NCI-H1436 treated with DMSO at 0.1 percent for 48 hours (cell line): ENCODE measurements at places on chromosomes 1 and 21.

GRCh38 chr1:86811142-86811924 is 102.6 kb downstream of the SELENOF start:
- DNase-seq: no peak

GRCh38 chr1:21278208-21278859 is 11.9 kb downstream of the ECE1 start:
- no peak for DNase-seq

DNA sequence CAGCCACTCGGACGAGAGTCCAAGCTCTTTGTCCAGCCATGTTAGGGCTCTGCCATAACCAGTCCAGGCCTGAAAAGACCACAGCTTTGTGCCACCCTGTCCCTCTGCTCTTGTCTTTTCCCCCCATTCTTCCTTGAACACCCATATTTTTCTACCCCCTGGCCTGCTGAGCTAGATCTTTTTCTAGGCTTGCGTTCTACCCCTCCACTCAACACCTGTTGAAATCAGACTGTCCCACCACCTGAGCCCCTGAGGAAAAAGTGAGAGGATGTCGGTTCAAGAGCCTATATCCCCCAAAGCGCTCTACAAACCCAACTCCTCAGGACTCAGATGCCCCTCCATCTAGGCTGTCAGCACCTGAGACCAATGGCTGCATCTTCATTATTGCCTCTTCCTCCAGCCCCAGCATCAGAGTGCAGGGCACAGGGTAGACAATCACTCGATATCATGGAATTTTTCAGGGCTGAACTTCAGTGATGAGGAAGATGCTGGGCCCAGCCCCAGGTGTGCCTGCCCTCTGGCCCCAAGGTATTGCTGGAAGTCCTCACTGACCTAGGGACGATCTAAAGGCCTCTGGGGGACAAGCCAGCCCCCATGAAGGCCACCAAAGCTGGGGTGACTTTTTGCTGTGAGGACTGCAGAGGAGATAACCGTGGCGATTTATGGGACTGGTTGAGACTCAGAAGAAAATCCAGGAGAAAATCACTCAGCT is 75.3 kb downstream of the CD247 start:
- DNase-seq: no peak

DNA sequence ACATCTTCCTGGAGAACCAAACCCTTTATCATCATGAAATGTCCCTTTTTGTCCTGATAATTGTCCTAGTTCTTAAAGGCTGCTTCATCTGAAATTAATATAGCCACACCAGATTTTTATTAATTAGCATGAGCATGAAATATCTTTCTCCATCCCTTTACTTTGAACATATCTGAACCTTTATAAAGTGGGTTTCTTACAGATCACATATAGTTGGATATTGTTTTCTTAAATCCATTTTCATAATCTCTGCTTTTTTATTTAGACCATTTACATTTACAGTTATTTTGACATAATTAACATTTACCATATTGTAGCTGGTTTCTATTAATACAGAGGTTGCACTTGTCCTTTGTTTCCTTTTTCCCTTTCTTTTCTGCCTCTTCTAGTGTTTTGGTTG is 17.2 kb downstream of the SHCBP1L start:
- DNase-seq: no peak

DNA sequence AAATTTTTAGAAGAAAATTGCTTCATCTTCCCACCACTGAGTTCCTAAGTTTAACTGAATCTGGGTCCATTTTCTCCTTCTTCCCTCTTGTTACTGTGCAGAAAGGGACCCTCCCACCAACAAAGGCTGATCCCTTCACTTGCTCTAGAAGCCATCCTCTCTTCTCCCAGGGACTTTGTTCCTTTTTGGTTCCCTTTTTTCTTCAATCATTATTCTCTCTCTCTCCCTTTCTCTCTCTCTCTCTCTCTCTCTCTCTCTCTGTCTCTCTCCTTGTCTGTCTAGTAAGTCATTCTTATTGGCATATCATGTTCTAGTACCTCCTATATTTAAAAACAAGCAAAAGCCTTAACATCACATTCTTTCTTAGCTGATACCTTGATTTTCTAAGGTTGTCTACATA is 31.7 kb upstream of the GADD45A start:
- DNase-seq: no peak

DNA sequence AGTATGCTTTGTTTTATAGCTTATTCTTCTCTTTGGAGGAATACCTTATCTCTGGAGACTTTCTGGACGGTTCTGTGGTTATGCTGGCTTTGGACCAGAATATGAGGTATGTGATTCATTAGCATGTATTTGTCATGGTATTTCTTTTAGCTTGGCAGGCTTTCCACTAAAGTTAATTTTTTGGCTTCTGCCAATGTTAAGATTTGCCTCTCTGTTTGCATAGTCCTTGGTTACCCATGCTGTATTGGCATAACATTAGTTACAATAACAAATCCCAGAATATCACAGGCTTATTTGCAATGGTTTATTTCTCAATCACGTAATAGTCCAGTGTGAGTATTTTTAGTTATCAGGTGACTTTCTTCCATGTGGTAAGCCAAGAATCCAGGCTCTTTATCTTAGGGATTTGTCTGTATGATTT is 9.7 kb downstream of the ZMPSTE24 start:
- no peak for DNase-seq

GRCh38 chr1:242431786-242432185 is 92.7 kb downstream of the PLD5 start:
- no peak for DNase-seq

DNA sequence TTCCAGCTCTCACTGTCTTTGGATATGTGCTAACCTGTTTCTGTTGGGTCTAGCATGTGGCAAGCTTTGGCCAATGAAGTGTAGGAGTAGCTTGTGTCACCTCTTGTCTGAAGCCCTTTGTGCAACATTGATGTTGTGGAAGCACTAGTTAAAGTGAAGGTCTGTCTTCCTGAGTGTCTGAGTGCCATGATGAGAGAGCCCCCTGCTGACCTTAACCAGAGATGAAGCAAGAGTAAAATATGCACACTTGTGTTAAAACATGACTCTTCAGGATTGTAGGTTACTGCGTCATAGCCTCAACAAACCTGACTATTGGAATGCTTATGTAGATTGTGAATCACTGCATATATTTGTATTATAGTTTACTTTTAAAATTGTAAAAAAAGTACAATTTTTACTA is 103.7 kb downstream of the NCAM2 start:
- no peak for DNase-seq

GRCh38 chr1:32724678-32725614 is 22.4 kb upstream of the SYNC start:
- no peak for DNase-seq

- no peak for DNase-seq
These were observed 57.4 kb downstream of the COL6A1 start for GRCh38 chr21:46038871-46039397.

DNA sequence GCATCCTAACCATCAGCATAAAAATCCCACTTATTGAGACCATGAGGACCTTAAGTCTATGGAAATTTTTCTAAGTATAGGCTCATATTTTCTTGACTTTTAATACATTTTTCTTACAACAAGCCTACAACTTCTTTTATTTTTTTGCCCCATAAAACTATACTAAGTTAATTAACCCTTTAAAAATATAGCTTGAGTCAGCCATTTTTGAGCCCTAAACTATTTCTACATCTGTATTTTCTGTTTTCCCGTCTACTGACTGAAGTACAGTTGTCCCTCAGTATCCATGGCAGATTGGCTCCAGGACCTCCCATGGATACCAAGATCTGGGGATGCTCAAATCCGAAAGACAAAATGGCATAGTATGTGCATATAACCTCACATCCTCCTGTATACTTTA is 55.0 kb downstream of the CHD1L start:
- no peak for DNase-seq
